CD4-positive, CD25-positive, alpha-beta regulatory T cell (primary cell): ENCODE measurements at places on chromosomes 13 and 19.
A peak's percentile ranks its signal among the peaks of the same experiment; 100 is the strongest.

GRCh38 chr13:40803316-40803715 lies 13.9 kb downstream of the SLC25A15 start:
- no peak for DNase-seq
- no peaks in the 10 kb centered on the region for H3K4me1 ChIP-seq
- H3K4me3 ChIP-seq, result no peak overlapping the region
- no peak overlapping the region for H3K27ac ChIP-seq
- H3K36me3 ChIP-seq, result peaks cover 60% of the 10 kb centered on the region

DNA sequence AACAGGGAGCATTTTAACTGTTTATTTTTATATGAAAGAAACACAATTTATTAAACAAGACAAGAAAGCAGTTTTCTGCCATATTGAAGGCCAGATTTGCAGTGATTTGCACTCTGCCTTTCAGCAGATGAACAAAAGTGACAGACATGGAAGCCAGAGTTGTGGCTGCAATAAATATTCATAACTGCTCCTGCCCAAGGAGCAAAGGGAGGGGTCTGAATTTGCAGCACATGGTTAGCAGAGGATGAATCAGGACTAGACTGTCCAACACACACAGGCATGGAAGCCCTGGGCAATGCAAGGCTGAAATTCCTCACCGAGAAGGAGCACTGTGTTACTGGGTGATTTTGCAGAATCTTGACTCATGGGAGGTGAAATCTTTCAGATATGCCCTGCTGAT lies 418.2 kb downstream of the DCT start:
- DNase-seq, result no peak
- no peak overlapping the region for H3K27ac ChIP-seq
- no peaks in the 10 kb centered on the region for H3K36me3 ChIP-seq

DNA sequence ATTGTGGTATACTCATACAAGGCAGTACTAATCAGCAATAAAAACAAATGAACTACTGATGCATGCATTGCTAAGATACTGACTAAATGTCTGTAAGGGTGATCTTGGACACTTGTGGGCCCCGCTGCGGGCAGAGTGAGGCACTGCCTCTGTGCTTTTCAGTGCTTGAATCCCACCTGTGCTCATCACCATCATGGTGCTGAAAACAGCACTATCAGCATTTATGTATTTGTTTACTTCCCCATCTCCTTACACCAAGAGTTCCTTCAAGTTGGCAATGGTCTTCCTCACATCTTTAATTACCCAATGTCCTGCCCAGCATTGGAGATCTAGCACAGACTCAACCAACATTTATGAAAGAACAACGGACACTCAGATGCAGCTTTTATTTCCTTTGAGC lies 193.7 kb upstream of the RFC3 start:
- H3K36me3 ChIP-seq, result no peaks in the 10 kb centered on the region
- no peak overlapping the region for H3K4me3 ChIP-seq
- no peaks in the 10 kb centered on the region for H3K27me3 ChIP-seq
- no peak overlapping the region for H3K27ac ChIP-seq
- DNase-seq, result no peak

DNA sequence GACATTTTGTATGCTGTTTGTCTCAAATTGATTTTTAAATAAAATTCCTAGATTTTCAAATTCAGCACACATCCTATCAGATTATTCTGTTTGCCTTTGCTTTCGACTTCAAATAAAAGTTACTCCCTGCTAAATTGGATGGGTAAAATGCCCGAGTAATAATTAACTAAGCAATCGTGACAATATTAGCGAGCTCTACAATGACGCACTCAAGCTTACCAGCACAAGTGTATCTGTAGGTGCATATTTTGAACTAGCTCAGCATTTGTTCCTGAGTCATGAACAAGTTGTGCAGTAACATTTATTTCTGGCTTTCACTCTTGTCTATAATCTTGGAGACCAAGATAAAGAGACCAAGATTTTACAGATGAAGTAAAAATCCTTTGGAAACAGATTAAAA lies 113.4 kb downstream of the UBL3 start:
- H3K4me3 ChIP-seq, result no peak overlapping the region
- no peak for DNase-seq
- H3K4me1 ChIP-seq, result no peaks in the 10 kb centered on the region

DNA sequence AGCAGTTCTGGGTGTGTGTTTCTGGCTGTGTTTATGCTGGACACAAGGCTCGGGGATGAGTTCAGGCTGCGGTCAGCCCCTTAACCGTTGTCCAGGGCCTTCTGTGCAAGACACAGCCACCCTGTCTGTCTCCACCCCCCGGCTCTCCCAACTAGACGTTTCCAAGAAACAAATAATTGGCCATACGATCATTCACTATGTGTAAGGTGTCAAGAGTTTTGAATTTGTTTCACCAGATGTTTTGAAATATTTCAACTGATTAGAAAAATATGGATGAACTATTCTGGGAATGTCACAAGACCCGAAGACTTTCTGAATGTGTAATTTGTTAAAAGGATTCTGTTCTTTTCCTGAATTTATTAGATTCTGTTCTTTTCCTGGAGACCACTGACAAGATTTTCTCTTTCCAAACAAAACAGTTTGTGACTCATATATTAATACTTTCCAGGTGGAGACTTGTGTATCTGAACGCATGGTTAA lies 318.2 kb downstream of the MYO16 start:
- no peak overlapping the region for H3K27ac ChIP-seq
- H3K4me3 ChIP-seq, result no peak overlapping the region
- H3K4me1 ChIP-seq, result no peaks in the 10 kb centered on the region
- no peaks in the 10 kb centered on the region for H3K27me3 ChIP-seq

GRCh38 chr13:33490461-33491327 lies 205.1 kb upstream of the STARD13 start:
- no peak for DNase-seq
- H3K27me3 ChIP-seq, result peaks cover 4% of the 10 kb centered on the region
- H3K4me1 ChIP-seq, result no peaks in the 10 kb centered on the region
- no peaks in the 10 kb centered on the region for H3K36me3 ChIP-seq

DNA sequence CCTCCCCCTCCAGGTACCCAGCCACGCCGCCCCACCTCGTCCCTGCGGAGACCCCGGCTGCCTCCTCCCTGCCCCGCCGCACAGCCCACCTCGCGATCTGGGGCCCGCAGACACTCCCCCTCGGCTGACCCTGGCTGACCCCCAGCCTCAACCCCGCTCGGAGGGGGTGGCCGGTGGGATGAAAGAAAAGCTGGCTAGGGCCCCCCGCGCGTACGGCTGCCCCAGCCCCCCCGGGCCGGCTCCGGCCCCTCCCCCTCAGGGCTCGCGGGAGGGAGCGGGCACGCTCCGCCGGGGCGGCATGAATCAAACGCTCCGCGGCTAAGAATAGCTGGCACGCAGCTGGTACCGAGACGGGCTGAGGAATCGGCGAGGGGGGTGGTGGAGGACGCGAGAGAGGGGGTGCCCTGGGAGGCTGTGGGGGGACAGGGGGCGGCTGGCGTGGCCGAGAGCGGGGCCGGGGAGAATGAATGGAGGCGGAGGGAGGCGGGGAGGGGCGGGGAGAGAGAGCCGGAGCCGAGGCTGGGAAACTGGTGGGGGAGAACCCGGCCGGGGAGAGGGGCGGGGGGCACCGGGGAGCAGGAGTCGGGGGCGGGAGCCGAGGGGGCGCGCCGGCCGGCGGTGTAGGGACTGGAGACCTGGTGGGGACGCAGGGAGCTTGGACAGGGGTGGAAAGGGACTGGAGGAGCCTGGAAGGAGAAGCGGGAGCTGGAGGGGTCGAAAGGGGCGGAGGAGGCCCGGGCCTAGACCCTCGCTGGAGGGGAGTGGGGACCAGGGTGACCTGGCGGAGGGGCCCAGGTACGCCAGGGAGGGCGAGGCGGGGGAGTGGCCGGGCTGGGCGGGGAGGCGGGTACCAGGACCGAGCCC lies 1.1 kb downstream of the SHANK1 start:
- H3K27ac ChIP-seq, result no peak overlapping the region
- peaks cover 4% of the 10 kb centered on the region for H3K27me3 ChIP-seq
- DNase-seq, result no peak
- no peaks in the 10 kb centered on the region for H3K4me1 ChIP-seq
- no peaks in the 10 kb centered on the region for H3K36me3 ChIP-seq

GRCh38 chr13:50678464-50679162 lies 164.9 kb downstream of the DLEU7 start:
- H3K4me1 ChIP-seq, result no peaks in the 10 kb centered on the region
- H3K36me3 ChIP-seq, result no peaks in the 10 kb centered on the region
- no peak for DNase-seq
- peaks cover 1% of the 10 kb centered on the region for H3K27me3 ChIP-seq

DNA sequence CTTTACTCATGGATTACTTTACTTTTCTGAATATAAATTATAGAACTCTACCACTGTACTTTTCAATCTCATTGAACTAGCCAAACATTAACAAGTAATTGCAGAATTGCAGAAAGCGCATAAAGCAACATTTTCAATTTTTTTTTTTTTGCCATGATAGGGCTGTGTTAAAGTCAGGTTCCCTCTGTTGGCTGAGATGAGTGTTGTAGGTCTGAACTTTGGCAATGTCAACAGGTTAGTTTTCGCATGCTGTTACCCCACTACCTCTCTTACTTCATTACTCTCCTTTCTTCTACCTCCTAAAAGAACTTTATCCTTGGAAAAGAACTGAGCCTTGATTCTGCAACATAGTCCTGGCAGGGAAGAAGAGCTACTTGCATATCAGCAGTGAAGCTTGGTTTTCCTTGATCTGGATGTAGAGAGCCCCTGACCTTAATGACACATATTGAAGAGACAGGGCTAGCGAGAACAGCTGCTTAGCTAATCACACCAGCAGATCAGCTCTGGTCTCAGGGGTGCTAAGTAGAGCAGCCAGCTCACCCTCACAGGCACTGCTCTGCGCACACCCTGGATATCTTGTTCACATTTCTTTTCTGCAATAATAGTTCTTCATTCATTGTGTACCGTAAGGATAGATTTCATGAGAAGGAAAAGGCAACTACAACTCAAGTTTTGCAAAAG lies 119.5 kb downstream of the FLT1 start:
- peaks cover 7% of the 10 kb centered on the region for H3K27me3 ChIP-seq
- H3K4me1 ChIP-seq, result no peaks in the 10 kb centered on the region
- no peak overlapping the region for H3K4me3 ChIP-seq
- H3K36me3 ChIP-seq, result no peaks in the 10 kb centered on the region
- no peak overlapping the region for H3K27ac ChIP-seq
- no peak for DNase-seq

GRCh38 chr19:46953955-46954501 lies 65.6 kb upstream of the NPAS1 start:
- peaks cover 80% of the 10 kb centered on the region for H3K4me1 ChIP-seq
- peak; percentile 5 for DNase-seq
- H3K36me3 ChIP-seq, result no peaks in the 10 kb centered on the region
- H3K27me3 ChIP-seq, result no peaks in the 10 kb centered on the region
- H3K4me3 ChIP-seq, result peak overlapping the region; percentile 95

- peak; percentile 43 for DNase-seq
- peaks cover 4% of the 10 kb centered on the region for H3K4me1 ChIP-seq
- peaks cover 5% of the 10 kb centered on the region for H3K36me3 ChIP-seq
- no peaks in the 10 kb centered on the region for H3K27me3 ChIP-seq
- H3K4me3 ChIP-seq, result no peak overlapping the region
These were observed 2.7 kb downstream of the WDR88 start for GRCh38 chr19:33134571-33135041.

GRCh38 chr19:19540715-19541515 lies 2.9 kb downstream of the CILP2 start:
- H3K27me3 ChIP-seq, result no peaks in the 10 kb centered on the region
- no peaks in the 10 kb centered on the region for H3K36me3 ChIP-seq
- peak overlapping the region; percentile 19 for H3K4me3 ChIP-seq
- no peak overlapping the region for H3K27ac ChIP-seq
- H3K4me1 ChIP-seq, result peaks cover 39% of the 10 kb centered on the region

- H3K36me3 ChIP-seq, result no peaks in the 10 kb centered on the region
- no peak for DNase-seq
- no peak overlapping the region for H3K4me3 ChIP-seq
- H3K4me1 ChIP-seq, result no peaks in the 10 kb centered on the region
These were observed 72.4 kb downstream of the STARD13 start for GRCh38 chr13:33213024-33213768.

GRCh38 chr19:45804959-45805230 lies 10.2 kb downstream of the RSPH6A start:
- no peaks in the 10 kb centered on the region for H3K27me3 ChIP-seq
- H3K36me3 ChIP-seq, result no peaks in the 10 kb centered on the region
- no peak for DNase-seq
- H3K4me3 ChIP-seq, result no peak overlapping the region
- H3K4me1 ChIP-seq, result no peaks in the 10 kb centered on the region

- DNase-seq, result peak; percentile 80
- no peaks in the 10 kb centered on the region for H3K36me3 ChIP-seq
- H3K27ac ChIP-seq, result no peak overlapping the region
- H3K27me3 ChIP-seq, result no peaks in the 10 kb centered on the region
- peaks cover 18% of the 10 kb centered on the region for H3K4me1 ChIP-seq
These were observed 23.5 kb downstream of the KCTD15 start for GRCh38 chr19:33819880-33820781.

GRCh38 chr13:110215606-110216005 lies 91.4 kb downstream of the COL4A1 start:
- DNase-seq, result no peak
- H3K27ac ChIP-seq, result no peak overlapping the region
- no peaks in the 10 kb centered on the region for H3K36me3 ChIP-seq
- no peaks in the 10 kb centered on the region for H3K4me1 ChIP-seq

GRCh38 chr19:739998-740715 lies 10.8 kb upstream of the MISP start:
- no peaks in the 10 kb centered on the region for H3K27me3 ChIP-seq
- no peaks in the 10 kb centered on the region for H3K36me3 ChIP-seq
- no peaks in the 10 kb centered on the region for H3K4me1 ChIP-seq

- H3K27me3 ChIP-seq, result no peaks in the 10 kb centered on the region
- no peak overlapping the region for H3K27ac ChIP-seq
- peaks cover 17% of the 10 kb centered on the region for H3K36me3 ChIP-seq
These were observed 109.3 kb downstream of the KDM4B start for GRCh38 chr19:5078182-5078581.

GRCh38 chr13:50131920-50132903 lies 117.0 kb downstream of the KCNRG start:
- H3K4me1 ChIP-seq, result peaks cover 60% of the 10 kb centered on the region
- no peak overlapping the region for H3K27ac ChIP-seq
- DNase-seq, result peak; percentile 37

DNA sequence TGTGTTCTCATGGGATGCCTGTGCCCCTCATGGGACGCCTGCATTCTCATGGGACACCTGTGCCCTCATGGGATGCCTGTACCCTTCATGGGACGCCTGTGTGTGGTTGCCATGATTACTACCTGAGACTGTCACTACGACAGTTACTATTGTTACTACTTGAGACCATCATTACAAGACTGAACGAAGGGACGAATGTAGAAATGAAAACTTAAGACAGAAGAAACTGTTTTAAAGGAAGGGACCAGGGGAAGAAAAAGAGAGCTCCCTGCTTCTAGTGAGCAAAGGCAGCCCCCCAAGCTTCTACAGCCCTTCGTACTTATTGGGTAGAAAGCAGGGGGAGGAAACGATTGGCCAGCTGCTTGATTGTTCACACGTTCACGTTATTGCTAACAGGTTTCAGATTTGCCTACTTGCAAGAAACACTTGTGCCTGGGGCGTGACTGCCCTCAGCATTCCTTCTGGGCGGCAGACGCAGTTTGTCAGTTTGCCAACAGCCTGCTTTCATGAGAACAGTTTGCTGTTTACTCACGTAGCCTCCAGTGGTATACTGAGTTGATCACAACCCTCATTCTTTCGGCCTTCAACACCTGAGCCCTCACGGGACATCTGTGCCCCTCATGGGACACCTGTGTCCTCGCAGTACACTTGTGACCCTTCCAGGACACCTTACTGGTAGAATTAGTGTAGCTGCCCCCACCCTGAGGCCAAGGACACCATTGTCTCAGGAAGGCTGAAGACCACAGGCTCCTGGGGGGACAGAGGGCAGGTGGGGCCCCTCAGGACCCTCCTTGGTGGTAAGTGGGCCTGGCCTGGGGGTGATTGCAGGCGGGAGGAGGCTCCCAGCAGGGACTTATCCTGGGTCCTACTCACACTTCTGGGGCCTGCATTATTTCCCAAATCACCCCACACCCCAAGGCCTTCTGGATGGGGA lies 2.5 kb upstream of the S1PR4 start:
- peak overlapping the region; percentile 70 for H3K27ac ChIP-seq
- peak; percentile 61 for DNase-seq
- peaks cover 37% of the 10 kb centered on the region for H3K4me1 ChIP-seq
- no peak overlapping the region for H3K4me3 ChIP-seq
- H3K27me3 ChIP-seq, result no peaks in the 10 kb centered on the region
